ENCODE measurements at places on chromosomes 5 and 9.

DNA sequence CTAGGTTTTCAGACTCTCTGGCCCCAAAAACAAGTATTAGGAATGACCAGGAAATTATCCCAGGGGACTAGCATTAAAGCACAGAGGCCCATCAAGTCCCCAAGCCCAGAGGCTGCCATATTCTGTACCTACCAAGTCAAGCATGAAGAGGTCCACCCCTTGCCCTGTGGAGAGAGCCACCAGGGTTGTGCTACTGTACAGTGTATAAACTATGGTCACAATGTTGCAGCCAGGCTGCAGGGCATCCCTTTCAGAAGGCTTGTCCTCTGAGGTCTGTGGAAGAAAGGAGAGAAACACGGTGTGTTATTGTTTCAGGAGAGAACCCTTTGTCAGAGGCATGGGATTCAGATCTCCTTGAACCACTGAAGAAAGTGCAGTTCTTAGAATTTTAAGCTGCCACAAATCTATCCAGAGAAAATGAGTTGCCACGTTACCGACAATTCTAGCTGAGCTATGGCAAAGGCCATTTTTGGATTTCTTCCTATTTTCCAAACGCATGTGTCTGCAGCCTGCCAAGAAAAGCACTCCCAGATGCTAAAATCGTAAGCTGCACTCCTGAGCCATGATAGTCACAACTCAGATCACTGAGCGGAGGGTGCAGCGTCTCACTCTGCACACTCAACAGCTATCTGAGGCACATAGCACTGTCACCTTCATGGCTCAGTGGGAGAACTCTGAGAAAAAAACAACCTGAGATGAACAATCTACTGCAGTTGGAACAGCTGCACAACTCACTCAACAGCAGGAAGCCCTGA lies 45.5 kb upstream of the SPATA31E1 start:
- DNase-seq = no peak

GRCh38 chr9:84501587-84501986 lies 161.0 kb upstream of the SLC28A3 start:
- DNase-seq = no peak

DNA sequence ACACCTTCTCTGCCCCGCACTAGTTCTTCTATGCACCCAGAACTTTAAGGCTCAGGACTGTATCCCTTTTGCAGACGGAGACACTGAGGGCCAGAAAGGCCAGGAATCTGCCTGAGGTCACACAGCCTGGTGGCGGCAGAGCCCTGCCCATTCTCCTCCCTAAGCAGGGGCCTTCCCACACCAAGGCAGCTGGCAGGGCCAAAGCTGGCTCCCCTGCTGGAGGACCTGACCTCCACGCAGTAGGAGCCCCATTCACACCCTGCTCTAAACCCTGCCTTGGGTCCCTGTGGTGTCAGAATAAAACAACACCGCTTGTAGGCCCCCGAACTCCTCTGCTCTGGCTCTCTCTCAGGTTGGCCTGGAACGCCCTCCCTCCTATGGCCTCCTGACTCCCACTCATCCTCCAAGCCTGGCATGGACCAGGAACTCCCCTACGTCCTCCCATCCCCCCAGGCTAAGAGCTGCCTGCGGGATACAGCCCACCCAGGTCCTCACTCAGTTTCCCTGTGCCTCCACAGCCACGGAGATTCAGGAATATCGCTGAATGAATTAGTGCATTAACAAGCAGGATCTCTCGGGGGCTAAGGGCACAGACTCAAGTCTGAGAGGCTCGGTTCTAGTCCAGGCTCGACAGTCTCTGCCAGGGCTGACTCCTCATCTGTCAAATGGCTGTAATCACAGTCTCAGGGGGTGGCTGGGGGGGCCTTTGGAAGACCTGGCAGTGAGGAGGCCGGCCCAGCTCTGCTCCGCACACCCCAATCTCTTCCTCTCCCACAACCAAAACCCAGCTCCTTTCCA lies 2.8 kb downstream of the ST6GALNAC6 start:
- DNase-seq = no peak

- DNase-seq = no peak
These were observed 240.1 kb upstream of the GRAMD2B start for GRCh38 chr5:126182971-126183695.

- no peak for DNase-seq
These were observed 282.1 kb downstream of the CRB2 start for GRCh38 chr9:123637945-123638634.

DNA sequence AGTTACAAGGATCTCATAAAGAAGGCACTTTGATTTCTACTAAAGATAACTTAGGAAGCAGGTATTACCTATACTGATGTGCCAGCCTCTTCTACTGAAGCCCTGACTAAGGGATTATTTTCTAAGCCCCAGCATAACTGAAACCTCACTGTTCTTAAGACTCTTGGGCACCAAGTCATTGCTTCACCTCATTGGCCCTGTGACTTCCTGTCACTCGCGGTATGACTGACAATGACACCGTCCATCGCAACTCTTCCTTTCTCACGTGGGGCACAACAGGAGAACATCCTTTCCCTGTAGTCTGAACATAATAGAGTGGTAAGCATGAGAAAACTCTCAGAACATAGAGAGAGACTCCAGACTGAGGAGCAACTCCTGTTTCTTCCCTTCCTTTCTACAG lies 6.4 kb downstream of the OR2V2 start:
- DNase-seq = no peak

- no peak for DNase-seq
These were observed 175.1 kb downstream of the SNX18 start for GRCh38 chr5:54692631-54693030.

GRCh38 chr5:25763781-25764180 lies 1119.0 kb upstream of the CDH10 start:
- no peak for DNase-seq

DNA sequence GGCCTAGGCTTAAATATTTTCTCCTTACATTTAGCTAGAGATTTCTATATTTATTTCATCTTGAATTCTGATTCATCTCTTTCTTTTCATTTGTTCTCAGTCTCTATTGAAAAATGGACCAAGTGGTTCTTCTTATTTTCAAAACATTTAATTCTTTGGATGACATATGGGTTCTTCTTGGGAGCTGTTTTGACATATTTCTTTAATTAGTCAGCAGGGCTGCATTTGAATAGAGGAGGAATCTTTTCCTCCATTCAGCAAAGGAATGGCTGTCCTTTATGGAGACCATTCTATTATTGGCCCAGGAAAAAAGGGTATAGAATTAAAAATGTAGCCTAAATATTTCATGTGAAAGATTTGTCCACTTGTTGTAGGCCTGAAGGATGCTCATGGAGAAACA lies 109.9 kb downstream of the RPS23 start:
- no peak for DNase-seq

DNA sequence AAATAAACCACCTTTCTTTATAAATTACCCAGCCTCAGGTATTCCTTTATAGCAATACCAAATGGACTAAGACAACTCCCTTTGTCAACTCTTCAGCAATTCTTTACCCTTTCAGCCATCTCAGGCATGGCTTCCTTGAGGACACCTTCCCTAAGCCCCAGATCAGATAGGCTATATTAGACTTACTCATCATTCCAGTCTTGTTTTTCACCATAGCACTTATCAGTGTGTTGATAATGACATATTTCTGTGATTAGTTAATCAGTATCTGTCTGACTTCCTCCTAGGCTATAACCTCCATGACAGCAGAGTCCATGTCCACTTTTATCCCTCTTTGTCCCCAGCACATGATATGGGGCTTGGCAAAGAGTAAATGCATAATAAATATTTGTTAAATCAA lies 238.1 kb downstream of the ACTL7B start:
- DNase-seq = no peak

GRCh38 chr9:135907006-135907430 lies 328 bp downstream of the CAMSAP1 start:
- DNase-seq = peak; percentile 41

DNA sequence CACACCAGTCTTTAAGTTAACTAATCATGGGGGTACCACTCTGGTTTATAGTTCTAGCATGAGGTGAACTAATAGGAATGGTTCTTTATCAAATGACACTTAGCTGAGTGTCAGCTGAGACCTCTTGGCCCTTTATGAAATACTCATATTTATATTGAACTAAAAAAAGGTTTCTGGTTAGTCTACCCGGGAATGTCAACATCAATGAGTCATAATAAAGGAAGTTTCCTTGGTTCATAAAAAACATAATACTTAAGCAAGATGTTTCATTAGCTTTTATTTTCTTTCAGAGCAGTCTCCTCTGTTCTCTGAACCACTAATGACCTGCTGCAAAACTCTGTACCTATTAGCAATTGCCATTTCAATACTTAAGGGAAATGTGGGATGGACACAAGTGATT lies 13.7 kb downstream of the DAB2 start:
- DNase-seq = no peak

DNA sequence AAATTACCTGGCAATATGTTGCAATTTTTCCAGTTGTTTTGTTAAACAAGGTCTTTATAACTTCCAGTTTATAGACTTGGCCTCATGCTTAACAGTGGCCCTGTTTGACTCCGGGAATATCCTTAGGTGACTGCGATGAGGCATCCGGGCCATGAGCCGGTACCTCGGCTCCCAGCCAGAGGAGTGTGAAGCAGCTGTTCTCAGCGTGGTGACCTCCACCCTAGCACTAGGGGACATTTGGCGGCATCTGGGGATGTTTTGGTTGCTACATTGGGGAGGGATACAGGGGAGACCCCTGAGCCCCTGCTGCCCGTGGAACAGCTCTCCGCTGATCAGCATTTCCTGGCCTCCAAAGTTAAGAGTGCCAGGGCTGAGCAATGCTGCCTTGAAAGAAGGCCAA lies 533.4 kb downstream of the IRX1 start:
- DNase-seq = no peak

GRCh38 chr5:14552017-14552416 lies 29.6 kb upstream of the OTULINL start:
- no peak for DNase-seq

DNA sequence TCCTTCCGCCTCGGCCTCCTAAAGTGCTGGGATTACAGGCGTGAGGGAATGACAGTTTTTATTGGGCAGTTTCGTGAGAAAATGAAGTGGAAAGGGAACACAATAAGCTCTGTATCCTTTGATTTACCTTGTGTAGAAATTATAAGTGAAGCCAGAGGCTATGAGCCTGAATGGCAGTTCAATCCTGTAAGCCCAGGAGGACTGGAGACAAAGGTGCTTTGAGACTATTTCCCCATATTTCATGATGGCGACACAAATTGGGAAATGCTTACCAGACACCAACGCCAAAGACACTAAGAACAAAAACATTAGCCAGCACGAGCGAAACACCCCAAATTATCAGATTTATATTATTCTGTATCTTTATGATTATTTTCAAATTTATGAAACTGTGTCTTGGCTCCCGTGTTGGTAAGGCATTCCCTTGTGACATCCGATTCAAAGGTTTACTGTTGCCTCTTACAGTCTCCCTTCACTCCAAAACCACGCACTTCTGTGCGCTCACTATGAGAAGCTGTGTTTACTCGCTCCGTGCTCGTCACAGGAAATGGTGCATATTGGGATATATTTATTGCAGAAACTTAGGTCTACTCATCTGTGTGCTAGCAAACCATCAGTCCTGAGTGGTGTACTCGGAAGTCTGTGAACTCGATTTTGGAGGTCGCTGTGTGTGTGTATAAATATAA lies 73.9 kb downstream of the SH3PXD2B start:
- no peak for DNase-seq

GRCh38 chr9:20315677-20316076 lies 306.6 kb downstream of the MLLT3 start:
- DNase-seq = no peak

All from K562 (cell line).